ENCODE measurements at places on chromosomes 6 and 20. TPM values are rescaled to one million over a fixed set of nuclear protein-coding genes. Genes with fewer than 3 reads are reported as not detected.

WFDC2 gene
- total RNA-seq = 6.9 TPM

PRICKLE4 gene
- 3.1 TPM for total RNA-seq

TPX2 gene
- total RNA-seq = 2.0 TPM

SAPCD1 gene
- 0.73 TPM for total RNA-seq

FERMT1 gene
- total RNA-seq = 1.1 TPM

DNA sequence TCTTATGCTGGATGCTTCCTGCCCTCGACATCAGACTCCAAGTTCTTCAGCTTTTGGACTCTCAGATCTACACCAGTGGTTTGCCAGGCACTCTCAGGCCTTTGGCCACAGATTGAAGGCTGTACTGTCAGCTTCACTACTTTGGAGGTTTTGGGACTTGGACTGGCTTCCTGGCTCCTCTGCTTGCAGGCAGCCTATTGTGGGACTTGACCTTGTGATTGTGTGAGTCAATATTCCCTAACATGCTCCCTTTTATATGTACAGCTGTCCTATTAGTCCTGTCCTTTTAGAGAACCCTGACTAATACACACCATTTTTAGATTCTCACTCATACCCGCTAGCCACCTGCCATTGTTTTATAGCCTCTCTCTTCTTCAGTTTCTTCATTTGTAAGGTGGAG lies 382.1 kb upstream of the TSHZ2 start:
- no peak for DNase-seq

DNA sequence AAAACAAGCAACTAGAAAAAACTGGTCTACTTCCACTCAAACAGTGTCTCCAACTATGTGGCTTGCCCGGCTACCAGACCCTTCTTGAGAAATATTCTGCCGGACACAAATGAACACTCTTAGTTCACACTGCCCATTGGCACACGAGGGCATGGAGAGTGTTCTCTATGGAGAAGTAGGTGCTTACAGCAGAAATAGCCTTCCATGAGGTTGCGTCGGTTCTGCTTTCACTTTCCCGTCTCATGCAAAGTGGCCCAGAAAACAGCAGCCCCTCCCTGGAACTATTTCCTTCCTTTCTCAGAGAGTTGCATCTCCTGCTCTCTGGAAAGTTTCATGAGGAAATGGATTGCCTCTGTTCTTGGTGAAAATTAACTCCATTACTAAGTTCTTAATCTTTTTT lies 9.5 kb upstream of the HLA-DOA start:
- peak; percentile 71 for DNase-seq

DNA sequence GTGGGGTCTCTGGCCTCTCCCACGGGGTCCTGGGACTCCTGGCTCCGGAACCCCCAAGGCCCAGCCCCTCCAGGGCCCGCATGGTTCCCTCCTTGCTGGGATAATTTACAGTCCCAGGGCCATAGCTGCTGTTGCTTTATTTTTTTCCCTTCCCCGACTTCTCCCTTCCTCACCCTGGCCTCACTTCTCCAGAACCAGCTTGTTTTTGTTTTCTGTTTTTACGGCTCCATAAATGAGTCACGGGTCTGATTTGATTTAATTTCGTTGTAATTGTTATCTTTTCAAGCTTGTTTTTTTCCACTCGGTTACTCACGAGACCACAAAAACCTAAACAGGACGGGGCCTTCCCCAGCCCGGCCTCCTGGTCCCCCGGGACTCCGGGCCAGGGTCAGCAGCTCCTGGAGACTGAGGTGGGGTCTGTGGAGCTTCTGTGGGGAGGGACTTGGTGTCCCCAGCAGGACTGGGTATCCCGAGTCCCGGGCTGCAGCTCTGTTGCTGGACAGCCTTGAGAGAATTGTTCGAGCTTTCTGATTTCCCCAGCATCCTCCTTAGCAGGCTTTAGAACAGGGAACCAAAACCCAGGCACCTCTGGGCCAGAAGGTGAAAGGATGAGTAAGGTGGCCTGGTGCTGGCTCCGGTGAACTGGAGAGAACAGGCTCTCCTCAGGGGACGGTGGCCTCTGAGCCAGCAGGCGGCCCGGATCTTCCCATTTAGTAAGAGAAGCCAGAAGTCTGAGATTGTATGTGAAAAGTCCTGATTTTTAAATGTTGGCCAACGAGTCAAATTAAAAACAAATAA lies 94.9 kb downstream of the CEBPB start:
- DNase-seq = no peak

- no peak for DNase-seq
Measured at GRCh38 chr6:168638468-168639271, 197.7 kb downstream of the SMOC2 start.
